Activated T-cell treated with anti-CD3 and anti-CD28 coated beads for 1 hour (primary cell): ENCODE measurements at places on chromosomes 7 and 10.

GRCh38 chr7:135678612-135679575 is 16.6 kb downstream of the STMP1 start:
- no peak for DNase-seq

- DNase-seq = no peak
These were observed 1164.0 kb upstream of the CELF2 start for GRCh38 chr10:9853405-9854355.

GRCh38 chr7:40965774-40966173 is 737.1 kb downstream of the INHBA start:
- no peak for DNase-seq

DNA sequence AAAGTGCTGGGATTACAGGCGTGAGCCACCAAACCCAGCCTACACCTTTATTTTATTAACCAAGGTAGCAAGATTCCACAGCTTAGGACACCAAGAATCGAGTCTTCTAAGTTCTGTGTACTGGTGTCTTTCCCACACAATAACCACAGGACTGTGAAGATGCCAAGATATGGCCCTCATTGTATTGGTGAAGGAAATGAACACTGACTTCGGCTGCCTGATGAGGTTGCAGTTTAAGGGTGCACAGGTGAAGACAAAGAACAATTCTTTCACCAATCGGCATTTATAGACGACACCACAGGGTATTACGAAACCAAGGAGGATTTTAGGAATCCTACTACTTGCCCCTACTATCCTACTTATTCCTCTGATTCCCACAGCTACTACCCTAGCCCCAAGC is 47.5 kb upstream of the SVOPL start:
- DNase-seq = no peak

DNA sequence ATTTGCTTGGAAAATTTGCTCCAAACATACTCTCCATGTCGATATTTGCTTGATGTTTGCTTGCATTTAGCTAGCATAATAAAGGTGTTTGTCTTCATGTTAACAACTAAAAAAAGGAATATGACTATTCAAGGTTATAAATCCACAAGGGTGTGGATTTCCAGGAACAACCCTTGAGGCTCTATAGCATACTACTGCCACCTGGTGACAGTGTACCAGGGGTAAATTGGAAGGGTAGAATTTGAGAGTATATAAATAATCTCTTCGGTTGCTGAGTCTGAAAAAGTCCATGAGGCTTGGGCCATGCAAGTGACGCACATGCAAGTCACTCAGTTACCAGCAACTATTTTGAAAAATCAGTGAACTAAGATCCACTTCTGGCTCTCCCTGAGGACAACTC is 68.4 kb downstream of the SLIT1 start:
- DNase-seq = no peak

DNA sequence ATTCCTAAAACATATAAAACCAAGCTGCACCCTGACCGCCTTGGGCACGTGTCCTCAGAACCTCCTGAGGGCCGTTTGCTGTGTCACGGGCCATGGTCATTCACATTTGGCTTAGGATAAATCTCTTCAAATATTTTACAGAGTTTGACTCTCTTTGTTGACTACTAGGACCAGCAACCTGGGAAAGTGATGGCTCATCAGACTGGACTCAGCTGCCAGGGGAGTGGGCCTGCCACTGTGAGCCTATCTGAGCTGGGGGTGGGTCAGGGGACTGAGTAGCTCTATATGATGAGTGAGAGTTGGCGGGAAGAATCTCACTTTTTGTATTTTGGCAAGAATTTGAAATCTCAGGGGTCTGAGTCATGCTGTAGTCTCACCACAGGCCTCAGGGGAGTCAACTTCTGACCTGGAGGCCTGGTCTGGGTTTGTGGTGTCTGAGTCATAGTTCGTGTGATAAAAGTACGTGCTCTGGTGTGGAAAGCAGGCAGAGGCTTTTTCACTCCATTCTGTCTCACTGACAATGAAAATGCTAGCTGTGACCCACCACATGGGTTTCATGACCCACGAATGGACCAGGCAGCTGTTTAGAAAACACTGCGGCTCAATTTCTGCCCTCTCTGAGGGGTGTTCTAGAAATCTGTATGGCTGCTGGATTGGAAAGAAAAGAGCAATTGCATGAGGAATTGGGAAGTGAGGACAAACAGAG is 4.2 kb upstream of the UPP1 start:
- DNase-seq = peak; percentile 50

DNA sequence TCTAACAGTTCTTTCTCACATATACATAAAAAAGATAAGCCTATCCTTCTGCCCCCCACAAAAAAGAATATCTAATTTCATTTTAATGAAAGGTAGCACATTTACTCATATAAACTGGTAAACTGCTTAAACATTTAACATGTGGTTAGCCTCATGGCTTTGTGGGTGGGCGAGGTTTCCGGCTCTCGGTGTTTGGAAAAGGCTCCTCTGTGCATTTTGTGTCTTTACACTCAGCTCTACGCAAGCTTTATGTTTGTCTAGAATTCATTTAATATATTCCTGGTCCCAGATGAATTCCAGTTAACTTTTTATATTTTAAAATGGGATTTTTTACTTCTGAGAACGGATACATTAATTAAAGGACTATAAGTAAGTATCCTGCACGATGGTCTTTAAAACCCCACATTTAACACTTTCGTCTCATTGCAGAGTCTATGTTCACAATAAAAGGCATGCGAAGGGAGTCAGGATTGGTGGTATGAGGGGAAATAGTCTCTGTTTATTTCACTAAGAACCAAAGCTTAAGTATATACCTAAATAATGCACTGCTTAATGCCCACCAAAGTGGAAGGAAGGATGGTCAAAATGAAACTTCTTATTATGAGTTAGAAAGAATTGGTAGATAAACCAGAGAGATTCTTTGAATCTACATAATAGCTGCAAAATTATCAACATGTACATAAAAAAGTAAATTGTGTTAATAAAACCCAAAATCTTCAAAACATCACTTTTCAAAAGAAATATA is 197.2 kb downstream of the CRPPA start:
- DNase-seq = peak; percentile 4

- DNase-seq = no peak
These were observed 327.1 kb downstream of the FRMD4A start for GRCh38 chr10:14003517-14004184.

- DNase-seq = no peak
These were observed 110.1 kb downstream of the CYTH3 start for GRCh38 chr7:6162331-6162620.

- DNase-seq = no peak
These were observed 171.1 kb downstream of the ADK start for GRCh38 chr10:74322141-74322540.

- no peak for DNase-seq
These were observed 25.4 kb downstream of the TMEM273 start for GRCh38 chr10:49162761-49163310.

- DNase-seq = no peak
These were observed 12.8 kb downstream of the HKDC1 start for GRCh38 chr10:69232736-69233480.

- DNase-seq = no peak
These were observed 6.9 kb upstream of the GOLGA7B start for GRCh38 chr10:97842656-97843280.

GRCh38 chr10:68296843-68297663 is 34.8 kb upstream of the HNRNPH3 start:
- DNase-seq = no peak

DNA sequence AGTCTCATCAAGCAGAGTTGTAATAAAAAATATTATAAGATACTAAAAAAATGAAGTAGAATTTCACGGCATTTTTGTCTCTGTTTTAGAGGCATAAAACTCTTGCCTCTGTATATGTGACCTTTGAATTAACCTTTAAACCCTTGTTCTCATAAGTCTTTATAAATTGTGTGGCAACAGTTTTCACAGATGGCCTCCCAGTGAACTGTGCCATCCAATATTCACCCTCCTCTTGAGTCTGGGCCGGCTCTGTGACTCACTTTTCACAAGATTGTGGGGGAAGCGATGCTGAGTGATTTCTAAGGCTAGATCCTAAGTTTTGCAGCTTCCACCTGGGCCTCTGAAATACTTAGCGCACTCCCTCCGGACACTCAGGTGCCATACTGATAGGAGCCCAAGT is 4.6 kb upstream of the USP6NL start:
- DNase-seq = no peak

GRCh38 chr7:158695726-158696452 is 8.7 kb downstream of the NCAPG2 start:
- DNase-seq = peak; percentile 19

- no peak for DNase-seq
These were observed 495.3 kb downstream of the LRMDA start for GRCh38 chr10:75926763-75927162.

DNA sequence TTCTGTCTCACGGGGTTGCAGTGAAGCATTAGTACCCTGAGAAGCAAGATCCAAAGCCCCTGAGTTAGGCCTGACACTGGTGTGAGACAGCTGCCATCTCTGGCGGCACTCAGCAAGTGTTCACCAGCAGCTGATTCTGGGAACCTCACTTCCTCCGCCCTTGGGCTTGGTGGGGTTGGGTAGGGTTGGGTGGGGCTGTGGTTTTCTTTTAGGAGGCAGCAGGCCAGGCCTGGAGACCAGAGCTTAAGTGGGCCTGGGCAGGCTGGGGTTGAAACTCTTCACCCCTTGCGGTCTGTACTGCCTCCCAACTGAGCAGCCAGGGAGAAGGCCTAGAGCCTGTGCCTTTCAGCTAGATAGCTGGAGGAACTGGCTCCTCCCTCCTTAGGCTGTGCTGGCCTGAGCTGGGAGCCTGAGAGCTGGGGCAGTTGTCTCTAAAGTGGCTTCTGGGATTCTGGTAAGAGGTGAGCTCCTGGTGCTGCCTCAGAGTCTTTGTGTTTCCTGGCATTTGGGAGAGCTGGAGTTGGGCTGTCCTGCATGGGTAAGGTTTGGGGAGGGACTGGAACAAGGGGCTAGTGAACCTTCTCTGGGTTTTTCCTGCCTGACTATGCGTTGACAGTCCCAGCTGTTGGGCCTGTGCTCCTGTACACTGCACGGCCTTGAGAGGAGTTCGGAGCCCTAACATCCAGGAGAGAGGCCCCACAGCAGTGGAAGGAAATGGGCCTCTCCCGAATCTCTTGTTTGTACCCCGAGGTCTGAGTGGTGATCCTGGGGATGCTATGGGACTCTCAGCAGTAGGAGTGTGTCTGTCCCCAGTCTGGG is 5.1 kb downstream of the TSPAN14 start:
- DNase-seq = peak; percentile 48

GRCh38 chr7:7720193-7720592 is 1.8 kb upstream of the RPA3 start:
- no peak for DNase-seq

DNA sequence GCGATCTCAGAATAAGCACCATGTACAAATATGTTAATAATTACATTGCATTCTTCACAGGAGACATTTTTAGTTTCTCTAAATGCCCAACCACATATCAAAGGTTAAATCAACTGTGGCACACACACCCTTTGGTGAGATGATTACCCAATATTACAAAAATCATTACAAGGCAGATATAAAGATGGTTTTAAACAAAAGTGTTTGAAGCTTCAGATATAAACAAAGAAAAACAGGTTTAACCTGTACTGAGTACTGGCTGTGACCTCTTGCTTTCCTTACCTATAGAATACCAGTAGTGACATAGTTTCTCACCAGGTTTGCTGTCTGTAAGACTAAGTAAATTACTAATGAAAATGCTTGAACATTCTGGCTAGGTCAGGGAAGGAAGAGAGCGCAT is 360.0 kb upstream of the IGFBP3 start:
- DNase-seq = no peak

DNA sequence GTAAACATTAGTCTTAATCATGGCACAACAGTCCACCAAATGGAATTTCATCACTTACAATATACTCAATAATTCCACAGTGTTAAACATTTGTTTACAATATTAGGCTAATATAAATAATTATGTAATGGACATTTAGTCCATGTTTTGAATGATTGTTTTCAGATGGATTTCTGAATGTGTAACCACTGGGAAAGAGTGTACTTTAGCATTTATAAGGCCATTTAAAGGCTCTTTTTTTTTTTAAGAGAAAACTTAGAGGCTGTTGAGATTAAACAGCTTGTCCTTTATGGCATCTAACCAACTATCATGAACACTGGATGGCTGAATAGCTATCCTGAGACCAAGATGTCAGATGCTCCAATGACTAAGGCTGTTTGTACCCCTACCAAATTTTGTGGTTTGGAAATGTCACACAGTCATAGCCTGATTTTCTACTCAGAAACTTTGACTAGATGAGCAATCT is 248.3 kb upstream of the GLI3 start:
- DNase-seq = no peak

DNA sequence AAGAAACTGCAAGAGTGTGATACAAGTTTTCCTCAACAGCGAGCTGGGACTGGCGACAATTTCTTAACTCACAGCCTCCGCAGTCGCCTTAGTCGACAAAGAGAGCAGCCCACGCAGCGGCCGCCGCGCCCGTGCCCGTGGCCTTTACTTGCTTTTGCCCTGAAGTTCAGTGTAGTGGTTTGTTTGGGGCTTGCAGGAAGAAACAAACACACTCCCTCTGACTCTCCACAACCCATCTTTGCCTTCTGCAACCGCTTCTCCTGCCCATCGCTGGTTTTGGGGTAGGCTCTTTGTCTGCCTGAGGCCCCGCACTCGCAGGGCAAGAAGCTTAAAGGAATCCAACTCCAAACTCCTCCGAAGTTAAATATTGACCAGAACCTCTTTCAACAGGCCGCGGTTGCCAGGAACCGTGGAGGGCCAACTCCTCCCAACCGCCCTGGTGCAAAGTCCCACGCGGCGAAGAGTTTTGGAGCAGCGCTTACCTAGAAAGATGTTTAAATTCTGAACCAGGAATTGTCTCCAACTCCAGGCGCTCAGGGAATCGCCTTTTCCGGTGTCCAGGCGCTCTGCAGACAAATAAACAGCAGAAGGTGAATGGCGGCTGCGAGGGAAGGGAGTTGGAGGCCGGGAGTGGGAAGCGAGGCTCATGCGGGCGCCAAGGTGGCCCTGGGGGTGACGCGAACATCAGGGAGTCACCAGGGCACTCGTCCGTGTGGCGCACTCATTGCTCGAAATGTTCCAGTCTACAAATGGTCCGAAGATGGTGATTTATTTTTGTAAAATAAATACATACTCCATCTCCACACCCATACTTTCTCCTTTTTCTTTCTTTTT is 8.3 kb downstream of the HOXA4 start:
- no peak for DNase-seq

GRCh38 chr10:97072851-97073665 is 112.7 kb downstream of the SLIT1 start:
- DNase-seq = peak; percentile 75

DNA sequence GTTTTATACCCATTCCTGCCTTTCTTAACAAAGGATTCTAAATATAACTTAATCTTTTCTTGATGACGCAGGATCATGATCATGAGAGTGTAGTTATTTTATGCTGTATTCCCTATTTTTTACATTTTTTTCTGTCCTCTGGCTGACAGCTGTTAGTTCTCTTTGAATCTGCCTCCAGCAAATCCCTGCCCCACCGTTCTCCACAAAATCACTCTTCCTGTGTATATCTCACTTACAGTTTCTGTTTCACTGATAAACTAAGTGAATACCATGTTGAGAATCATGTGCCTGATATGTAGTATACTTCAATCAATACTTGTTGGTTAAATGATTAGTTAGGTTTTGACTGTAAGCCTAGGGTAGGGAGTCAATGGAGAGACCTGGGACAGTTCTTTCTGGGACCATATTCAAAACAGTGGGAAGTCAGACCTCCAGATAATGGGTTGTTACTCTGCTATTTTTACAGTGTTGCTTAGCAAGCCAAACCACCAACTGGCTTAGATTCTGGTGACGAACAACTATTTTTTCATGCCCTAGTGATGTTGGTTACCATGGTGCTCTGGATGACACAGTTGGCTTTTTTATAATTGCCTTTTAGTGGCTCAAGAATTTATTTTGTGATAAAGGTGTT is 12.8 kb downstream of the CNNM1 start:
- no peak for DNase-seq
